ENCODE measurements at places on chromosomes 7 and 10.

DNA sequence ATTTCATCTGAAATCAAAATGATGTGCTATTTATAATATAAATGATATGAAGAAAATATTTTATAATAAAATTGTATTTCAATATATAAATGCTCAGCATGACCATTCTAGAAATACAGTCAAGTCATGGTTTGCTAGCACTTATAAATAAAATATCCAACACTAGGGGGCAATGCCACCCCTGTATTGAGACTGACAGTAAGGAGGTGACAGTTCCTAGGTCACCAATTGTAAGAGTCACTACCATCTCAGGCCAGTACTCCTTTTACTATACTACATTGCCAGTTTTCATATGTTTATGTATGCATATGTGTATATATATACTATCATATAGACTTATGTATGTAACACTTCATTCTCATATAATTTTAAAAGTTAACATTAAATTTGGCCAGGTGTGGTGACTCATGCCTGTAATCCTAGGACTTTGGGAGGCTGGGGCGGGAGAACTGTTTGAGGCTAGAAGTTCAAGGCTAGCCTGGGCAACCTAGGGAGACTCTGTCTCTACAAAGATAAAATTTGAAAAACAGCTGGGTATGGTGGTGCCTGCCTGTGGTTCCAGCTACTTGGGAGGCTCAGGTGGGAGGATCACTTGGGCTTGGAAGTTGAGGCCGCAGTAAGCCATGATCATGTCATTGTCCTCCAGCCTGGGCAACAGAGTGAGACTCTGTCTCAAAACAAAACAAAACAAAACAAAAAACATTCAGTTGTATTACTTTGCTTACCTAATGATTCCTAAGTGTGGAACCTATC lies 2.4 kb upstream of the CNOT4 start:
- DNase-seq, result peak; percentile 81

DNA sequence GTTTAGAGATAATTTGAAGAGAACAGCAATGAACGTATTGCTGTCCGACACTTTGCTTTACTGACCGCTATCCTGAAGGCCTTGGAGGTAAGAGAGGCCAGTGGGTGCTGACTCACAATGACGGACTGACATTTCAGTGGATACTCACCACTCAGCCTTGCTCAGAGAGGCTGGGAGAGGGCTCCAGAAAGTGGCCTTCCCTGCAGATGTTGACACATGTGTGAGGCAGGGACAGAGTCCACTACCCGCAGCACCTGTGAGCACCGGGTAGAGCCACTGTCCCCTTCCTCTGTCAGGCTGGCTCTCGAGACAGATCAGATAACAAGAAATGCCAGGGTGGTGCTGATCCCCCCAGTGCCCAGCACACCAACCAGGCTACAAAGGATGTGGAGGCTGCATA lies 75.0 kb downstream of the GPR26 start:
- no peak for DNase-seq

- no peak for DNase-seq
Observed at GRCh38 chr7:5388905-5389433, 34.7 kb downstream of the TNRC18 start.

GRCh38 chr7:151469281-151469680 lies 29.3 kb upstream of the CRYGN start:
- no peak for DNase-seq

DNA sequence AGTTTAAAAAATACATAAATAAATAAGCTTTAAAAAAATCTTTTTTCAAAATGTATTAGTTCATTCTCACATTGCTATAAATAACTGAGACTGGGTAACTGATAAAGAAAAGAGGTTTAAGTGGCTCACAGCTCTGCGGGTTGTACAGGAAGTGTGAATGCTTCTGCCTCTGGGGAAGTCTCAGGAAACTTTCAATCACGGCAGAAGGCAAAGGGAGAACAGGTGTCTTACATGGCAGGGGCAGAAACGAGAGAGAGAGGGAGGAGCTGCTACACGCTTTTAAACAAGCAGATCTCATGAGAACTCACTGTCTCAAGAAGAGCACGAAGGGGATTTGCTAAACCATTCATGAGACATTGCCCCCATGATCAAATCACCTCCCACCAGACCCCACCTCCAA lies 114.6 kb downstream of the DNAJC1 start:
- DNase-seq, result no peak

Measured in PC-3 (cell line).